ENCODE measurements at places on chromosomes 13 and 19.

- no peak for DNase-seq
Observed at GRCh38 chr19:38667661-38668171, 20.3 kb downstream of the ACTN4 start.

GRCh38 chr19:4446704-4447200, 10.8 kb downstream of the UBXN6 start:
- DNase-seq = no peak

- no peak for DNase-seq
Observed at GRCh38 chr13:106003651-106004050, 531.8 kb downstream of the EFNB2 start.

DNA sequence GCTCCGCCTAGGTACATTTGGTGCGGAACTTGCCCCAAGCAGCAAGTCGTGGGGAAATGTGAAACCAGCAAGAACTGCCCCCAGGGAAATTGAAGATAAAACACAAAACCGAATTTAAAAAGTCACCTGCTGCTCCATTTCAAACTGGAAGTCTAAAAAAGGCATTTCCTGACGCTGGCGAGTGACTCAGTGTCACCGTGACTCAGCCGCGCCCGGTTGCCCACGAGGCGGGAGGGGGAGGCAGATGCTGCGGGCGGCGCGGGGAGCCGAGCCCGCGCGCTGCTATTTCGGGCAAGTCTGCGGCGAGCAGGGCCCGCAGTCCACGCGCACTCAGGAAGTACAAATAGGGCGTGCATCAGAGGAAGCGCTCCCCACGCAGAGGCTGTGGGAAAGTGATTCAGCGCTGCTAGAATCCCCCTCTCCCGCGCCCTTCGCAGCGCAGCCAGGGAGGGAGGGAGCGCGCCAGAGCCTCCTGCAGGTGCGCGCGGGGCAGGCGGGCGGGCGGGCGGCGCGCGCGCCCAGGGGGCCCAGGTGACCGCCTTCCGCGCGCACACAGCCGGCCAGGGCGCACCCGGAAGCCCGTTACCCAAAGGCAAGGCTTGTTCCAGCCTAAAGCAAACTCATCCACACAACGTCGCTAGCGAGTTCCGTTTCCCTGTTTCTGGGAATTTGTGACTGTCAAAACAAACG, 168.8 kb downstream of the COL4A1 start:
- peak; percentile 79 for DNase-seq

GRCh38 chr19:31969016-31969415, 376.4 kb upstream of the ZNF507 start:
- no peak for DNase-seq

- DNase-seq = no peak
Observed at GRCh38 chr13:39210961-39211534, 172.8 kb downstream of the NHLRC3 start.

DNA sequence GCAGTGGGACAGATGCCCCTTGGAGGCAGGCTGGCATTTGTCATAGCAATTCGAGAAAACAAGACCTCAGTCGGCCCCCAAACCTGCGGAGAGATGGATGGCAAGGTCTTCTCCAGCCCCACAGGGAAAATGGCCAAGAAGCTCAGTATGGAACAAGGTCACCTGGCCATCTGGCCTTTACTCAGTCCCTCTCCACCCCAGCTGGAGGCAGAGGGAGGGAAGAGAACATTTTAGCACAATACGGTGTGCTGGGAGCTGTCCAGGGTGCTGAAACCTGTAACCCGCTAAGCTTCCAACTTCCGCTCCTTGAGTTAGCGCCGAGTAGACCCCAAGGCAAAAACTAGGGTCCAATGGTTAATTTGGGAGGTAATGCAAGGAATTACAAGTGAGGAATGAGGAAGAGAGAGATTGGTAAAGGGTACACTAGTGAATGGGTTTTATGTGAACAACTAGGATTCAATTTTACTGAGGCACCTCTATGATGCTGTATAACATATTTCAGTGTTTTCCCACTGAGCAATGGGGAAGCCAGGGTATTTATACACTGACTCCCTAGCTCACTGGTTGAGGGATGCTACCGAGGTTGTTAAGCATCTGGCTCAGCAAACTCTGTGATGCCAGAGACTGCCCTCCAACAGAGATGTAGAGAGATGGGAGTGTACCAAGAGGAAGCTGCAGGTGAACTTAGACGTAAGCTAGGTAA, 64.3 kb downstream of the CACNA1A start:
- DNase-seq = peak; percentile 16

DNA sequence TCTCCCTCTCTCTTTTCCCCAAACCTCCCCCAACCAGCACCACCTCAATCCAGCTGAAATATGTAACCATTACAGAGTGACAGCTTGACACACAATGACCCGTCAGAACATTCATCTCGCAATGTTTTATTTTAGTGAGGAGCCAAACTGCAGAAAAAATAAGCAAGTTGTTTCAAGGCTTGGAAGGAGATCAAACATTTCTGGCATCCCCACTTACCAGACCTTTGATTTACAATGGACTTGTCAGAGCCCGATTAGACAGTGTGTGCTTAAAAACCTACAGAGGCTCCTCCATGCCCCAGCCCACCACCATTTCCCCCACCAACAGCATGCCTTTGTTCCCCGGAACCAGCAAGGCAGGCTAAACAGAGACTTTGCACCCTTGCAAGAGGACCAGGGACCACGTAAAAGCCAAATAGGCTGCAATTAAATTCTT, 382.8 kb upstream of the ZNF507 start:
- DNase-seq = no peak

- no peak for DNase-seq
Observed at GRCh38 chr19:15476325-15476724, 3.0 kb downstream of the PGLYRP2 start.

DNA sequence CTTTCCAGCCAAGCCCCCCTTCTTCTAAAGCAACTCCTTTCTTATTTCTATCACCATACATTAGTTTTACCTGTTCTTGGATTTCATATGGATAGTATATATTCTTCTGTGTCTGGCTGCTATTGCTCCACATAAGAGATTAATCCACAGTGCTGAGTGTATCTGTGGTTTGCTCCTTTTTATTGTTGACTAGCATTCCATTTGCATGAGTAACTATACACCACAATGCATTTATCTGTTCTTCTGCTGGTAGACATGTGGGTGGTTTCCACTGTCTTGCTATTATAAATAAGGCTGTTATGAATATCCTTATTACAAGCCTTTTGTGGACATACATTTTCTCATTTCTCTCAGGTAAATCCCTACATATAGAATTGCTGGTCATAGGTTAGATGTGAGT, 138.2 kb downstream of the SLC7A1 start:
- DNase-seq = no peak

GRCh38 chr13:75469047-75469446, 12.9 kb downstream of the TBC1D4 start:
- DNase-seq = no peak

DNA sequence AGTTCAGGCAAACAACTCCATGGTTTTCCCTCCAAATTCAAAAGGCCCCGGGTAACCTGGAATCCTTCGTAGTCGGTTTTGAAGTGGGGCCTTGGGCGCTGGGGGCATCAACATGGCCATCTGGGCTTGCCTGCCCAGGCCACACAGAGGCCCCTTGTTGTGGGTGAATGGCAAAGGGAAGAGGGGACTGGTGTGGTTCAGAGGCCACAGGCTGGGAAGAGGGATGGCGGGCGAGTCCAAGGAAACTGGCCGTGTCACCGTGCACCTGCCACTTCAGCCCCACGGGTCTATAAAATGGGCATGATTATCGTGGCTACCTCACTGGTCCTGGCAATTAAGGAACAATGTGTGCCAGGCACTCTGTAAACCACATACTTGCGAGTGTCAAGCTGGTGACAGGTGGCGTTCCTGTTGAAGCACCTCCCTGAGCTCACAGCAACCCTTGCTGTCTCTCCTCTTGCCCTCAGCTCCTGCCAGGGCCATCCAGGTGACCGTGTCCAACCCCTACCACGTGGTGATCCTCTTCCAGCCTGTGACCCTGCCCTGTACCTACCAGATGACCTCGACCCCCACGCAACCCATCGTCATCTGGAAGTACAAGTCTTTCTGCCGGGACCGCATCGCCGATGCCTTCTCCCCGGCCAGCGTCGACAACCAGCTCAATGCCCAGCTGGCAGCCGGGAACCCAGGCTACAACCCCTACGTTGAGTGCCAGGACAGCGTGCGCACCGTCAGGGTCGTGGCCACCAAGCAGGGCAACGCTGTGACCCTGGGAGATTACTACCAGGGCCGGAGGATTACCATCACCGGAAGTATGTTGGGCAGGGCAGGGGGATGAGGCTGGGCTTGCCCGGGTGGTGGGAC, 1.3 kb downstream of the LSR start:
- DNase-seq = no peak

DNA sequence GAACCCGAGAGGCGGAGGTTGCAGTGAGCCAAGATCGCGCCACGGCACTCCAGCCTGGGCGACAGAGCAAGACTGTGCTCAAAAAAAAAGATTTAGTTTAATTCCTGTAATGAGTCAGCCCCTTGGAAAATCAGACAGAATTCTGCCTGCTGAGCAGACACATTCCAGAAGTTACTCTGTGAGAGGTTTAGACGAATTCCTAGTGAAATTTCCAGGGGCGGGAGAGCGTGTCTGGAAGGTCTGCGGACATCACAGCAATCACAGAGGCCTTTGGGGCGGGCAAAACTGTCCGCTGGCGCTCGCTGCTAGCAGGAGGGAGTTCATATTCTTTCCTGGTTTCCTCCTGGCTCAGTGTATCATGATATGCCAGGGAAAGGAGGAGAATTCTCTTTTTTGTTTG, 17.5 kb downstream of the MISP start:
- DNase-seq = no peak

- no peak for DNase-seq
Observed at GRCh38 chr13:66492479-66492878, 737.7 kb downstream of the PCDH9 start.

DNA sequence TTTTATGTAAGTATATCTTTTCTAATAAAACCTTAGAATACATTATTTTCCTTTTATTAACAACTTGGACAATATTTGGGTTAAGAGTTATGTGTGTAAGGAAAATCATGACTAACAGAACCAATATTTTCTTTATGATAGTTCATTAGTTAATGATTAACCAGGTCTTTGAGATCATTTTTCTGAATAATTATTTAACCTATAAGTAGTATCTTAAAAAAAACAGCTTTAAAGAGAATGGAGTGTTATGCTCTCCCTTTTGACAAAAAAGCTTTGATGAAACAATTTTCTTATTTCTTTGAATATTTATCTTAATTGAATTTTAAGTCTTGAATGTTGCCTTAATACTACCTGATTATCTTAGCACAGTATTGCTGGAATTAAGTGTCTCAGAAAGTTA, 3.8 kb downstream of the SLAIN1 start:
- no peak for DNase-seq

DNA sequence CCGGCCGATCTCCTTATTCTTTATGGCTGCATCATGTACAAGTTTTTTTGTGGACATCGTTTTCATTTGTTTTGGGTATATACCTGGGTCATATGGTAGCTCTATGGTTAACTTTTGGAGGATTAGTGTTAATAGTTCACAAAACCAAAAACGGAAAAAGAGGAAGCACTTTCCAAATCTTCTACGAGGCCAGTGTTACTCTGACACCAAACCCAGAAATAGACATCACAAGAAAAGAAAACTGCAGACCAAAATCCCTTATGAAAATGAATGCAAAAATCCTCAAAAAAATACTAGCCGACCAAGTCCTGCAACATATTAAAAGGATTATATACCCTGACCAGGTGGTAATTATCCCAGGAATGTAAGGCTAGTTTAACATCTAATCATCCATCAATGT, 29.8 kb downstream of the ADGRE2 start:
- no peak for DNase-seq

- no peak for DNase-seq
Observed at GRCh38 chr13:105925496-105925895, 610.0 kb downstream of the EFNB2 start.

DNA sequence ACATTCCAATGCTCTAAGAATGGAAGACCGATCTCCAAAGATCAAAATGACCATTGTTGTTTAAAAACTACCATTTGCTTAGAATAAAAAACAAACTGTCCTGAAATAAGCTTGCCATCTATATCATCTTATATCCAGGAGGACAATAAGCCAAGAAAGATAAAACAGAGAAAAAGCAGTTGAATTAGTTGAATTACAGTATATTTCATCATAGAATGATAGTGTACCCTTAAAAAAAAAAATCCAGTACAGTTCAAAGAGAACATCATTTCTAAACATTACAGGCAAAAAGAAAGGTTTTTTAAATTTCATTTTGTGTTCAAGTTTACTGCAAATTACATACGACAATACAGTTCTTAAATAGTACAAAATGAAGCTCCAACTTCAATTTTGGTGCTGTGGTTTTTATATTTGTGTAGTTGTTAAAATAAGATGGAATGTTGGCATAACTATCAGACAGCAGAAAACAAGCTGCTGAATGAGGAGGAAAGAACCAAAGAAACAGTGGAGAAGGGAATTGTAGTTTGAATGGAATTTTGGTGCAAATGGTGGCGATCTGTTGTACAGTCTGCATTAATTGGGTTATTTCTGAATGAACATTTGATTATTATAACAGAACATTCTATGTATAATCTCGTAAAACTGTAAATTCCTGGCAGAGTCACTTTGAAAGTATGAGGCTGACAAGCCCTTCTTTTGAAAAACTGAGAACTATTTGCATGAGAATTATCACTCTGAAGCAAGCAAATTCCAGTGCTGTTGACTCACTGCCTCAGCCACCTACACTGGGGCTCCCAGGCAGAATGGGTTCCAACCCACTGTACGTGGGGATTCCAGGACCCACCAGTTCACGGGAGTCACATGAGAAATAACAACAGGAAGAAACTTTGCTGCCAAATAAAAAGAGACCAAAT, 37.7 kb downstream of the LHFPL6 start:
- no peak for DNase-seq

- DNase-seq = no peak
Observed at GRCh38 chr19:33947265-33947964, 150.7 kb downstream of the KCTD15 start.

- no peak for DNase-seq
Observed at GRCh38 chr13:113965383-113965874, 8.4 kb downstream of the C13orf46 start.

DNA sequence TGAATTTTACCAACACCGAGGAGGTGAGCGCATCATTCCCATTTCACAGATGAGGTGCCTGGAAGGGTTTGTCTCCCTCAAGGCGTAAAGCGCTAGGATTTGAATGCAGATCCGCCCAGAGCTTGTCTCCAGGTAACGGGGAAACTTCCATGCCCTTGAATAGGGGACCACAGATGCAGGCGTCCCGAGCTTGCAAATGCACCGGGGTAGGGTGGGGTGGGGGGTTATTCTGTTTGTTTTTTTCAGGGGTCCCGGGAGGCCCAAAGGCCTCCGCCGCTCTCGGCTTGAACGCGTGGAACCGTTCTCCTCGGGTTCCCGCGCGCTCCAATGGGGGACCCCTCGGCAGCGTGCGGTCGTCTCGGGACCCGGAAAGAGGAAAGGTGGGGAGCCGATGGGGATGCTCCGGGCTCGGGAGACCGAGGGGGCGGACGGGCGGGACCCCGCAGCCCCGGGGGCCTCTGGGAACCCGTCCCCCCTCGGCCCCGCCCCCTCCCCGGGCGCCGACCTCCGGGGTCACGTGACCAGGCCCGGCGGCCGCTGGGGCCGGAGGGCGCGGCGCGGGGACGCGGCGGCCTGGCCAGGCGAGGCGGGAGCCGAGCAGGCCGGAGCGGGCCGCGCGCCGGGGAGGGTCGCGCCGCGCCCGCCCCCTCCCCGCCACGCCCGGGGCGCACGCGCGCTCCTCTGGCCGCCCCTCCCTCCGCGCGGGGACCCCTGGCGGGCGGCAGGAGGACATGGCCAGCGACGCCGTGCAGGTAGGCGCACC, at the start of gene PKN1:
Gene PKN1, plus strand, starts transcription at position 516 of the 763 bp plus-strand sequence. Its CDS starts 216 bp downstream, at position 732.
- DNase-seq = peak; percentile 91

- DNase-seq = no peak
Observed at GRCh38 chr19:16012552-16012951, 63.7 kb upstream of the TPM4 start.

GRCh38 chr13:71875823-71876222, 8.8 kb upstream of the DACH1 start:
- no peak for DNase-seq

All from right cardiac atrium (tissue), 5 donors.